Activated CD4-positive, alpha-beta T cell treated with anti-CD3 and anti-CD28 coated beads, Interleukin-2, amount 50 U/mL, for 4 hours (primary cell): ENCODE measurements at places on chromosomes 5 and 9.

DNA sequence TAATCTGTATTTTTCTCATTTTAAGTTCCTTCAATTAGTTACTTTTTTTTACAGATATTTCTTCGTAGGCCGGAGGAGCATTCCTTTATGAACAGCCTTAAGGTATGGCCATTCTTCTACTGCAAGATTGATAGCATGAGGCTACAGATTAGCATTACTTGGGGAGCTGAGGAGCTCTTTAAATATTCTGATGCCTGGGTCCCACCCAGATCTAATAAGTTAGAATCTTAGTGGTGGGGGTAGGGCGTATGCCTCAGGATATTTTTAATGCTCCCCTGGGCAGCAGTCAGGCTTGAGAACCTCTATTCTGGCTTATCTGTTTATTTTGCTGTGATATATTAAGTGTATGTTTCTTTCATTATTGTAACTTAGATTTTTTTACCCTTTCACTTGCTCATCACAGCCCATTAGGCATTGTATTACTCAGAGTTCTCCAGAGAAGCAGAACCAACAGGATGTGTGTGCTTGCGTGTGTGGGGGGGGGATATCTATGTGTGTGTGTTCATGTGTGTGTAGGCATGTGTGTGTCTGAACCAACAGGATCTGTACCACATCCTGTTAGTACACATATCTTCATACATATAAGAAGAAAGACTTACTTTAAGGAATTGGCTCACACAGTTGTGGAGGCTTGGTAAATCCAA lies 91.8 kb upstream of the MTAP start:
- DNase-seq, result no peak

GRCh38 chr5:68529581-68529980 lies 314.0 kb downstream of the PIK3R1 start:
- no peak for DNase-seq

- peak; percentile 42 for DNase-seq
These were observed 44.6 kb upstream of the TMC1 start for GRCh38 chr9:72476617-72477437.

GRCh38 chr5:152412129-152412528 lies 7.0 kb upstream of the NMUR2 start:
- no peak for DNase-seq

GRCh38 chr5:77262697-77263096 lies 52.2 kb downstream of the PDE8B start:
- DNase-seq, result no peak

DNA sequence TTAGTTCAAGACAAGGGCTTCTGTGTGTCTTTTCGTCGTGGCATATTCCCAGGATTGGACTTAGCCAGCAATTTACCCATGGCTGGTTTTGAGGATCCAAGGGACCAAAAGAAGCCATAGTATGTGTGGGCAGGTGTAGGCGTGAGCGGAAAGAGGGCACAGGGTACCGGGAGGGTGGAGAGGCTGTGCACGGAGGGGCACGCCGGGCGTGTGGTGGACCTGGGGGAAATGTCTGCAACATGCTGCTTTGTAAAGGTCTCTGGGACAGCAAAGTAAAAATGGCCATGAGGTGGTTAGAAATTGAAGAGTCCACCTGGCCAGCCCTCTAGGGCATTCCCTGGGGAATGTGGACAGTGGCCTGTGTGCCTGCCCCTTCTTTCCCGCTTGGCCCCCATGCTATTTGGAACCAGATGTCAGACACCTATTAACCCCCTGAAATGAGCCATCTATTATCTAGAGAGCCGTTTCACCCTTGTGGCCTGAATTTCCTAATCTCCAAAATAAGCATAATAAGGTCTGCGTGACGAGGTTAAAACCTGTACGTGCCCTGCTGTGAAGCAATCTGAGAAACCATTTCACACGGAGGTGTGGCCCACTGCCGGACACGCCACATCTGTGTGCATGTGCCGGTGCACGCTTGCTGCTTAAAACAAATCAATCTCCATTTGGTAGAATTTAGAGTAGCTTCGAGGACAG lies 5.1 kb downstream of the FLT4 start:
- no peak for DNase-seq

DNA sequence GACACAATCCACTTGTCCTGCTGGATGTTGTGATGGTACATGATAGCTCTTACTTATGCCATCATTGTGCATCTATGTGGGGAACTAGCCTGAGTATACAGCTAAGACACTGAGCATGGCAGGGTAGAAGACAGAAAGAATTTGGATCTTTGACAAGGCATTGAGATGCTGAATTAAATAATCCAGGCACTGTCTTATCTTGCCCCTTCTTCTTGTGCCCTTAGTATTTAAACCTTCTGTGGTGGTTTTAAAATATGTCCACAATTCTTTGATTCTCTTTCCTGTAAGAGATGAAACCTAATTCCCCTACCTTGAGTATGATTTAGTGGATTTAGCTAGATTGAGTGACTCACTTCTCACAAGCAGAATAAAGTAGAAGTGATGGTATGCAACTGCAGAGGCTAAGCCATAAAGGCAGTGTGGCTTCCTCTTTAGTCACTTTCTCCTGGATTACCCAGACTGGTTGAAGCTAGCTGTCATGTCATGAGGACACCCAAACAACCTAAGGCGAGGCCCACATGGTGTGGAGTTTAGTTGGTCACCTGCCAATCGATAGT lies 174.0 kb upstream of the NREP start:
- no peak for DNase-seq

GRCh38 chr5:80961376-80962281 lies 1.5 kb downstream of the RASGRF2 start:
- peak; percentile 42 for DNase-seq
